ENCODE measurements at places on chromosomes 4 and X.

GRCh38 chr4:1524761-1525160, 118.5 kb upstream of the NKX1-1 start:
- DNase-seq, result no peak

DNA sequence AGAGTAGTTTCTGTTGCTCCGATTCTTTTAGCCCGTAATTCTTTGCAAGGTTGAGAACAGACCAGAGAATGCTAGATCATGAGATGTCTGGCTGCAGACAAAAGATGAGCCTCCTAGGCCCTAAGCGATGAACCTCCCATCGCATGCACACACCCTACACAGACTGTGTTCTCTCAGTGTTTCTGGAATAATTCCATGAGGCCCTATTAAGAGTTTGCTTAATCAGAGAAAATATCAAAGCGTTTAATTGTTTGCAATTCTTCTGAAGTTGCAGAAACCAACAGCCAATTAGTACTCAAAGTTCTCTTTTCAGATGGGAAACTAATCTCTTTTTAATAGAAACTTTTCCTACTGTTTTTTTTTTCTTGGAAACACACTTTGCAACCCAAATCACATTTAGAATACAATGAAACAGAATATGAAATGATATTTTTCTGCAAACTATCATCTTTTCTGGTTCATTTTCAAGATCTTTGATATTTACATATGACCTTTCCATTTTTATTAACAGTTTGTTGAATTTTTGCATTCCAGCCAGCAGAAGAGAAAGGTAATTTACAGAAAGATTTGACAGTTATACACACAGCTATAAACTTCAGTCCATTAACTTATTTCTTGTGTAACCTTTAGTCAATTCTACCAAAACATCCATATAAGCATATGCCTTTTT, 1525.6 kb downstream of the ARAP2 start:
- no peak for DNase-seq

DNA sequence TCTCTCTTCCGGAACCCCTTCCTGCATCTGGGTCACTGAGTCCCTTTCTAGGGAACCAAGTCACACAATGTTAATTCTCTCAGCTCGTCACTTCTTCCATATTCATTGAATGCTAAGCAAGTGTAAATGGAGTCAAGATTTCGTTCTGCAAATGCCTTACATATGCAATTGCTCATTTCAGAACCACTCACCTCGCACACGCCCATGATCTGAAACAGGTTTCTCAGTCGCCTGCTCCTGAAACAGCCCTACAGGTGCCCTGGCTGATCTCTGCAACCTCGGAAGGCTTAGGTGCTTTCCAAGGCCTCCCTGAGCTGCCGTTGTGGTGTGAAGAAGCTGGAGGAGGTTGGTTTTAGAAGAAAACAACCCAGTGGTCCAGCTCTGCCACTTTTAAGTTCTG, 100.8 kb upstream of the MSX1 start:
- DNase-seq, result no peak

GRCh38 chr4:164058776-164059445, 564.4 kb downstream of the TMA16 start:
- peak; percentile 38 for DNase-seq

- no peak for DNase-seq
Observed at GRCh38 chr4:149831656-149832208, 16.1 kb upstream of the IQCM start.

- no peak for DNase-seq
Observed at GRCh38 chr4:71847300-71847699, 63.4 kb upstream of the GC start.

DNA sequence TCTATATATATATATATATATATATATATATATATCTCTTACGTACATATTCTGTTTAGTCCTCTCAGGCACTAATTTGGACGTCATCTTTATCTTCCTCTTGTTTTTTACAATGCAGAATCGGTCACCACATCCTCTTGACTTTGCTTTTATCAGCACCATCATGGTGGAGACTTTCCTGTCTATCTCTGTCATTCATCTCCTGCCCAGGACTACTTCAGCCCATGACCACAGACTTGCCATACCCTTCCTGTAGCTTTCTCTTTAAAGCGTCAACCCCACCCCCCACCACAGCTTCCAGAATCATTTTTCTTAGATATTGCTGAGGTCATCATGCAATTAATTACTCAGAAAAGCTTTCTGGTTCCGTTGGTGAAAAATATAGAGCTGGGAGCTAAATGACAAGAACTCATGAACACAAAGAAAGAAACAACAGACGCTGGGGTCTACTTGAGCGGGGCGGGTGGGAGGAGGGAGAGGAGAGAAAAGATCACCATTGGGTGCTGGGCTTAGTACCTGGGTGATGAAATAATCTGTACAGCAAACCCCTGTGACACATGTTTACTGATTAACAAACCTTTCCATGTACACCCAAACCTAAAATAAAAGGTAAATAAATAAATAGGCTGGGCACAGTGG, 30.5 kb upstream of the PRKX start:
- no peak for DNase-seq

DNA sequence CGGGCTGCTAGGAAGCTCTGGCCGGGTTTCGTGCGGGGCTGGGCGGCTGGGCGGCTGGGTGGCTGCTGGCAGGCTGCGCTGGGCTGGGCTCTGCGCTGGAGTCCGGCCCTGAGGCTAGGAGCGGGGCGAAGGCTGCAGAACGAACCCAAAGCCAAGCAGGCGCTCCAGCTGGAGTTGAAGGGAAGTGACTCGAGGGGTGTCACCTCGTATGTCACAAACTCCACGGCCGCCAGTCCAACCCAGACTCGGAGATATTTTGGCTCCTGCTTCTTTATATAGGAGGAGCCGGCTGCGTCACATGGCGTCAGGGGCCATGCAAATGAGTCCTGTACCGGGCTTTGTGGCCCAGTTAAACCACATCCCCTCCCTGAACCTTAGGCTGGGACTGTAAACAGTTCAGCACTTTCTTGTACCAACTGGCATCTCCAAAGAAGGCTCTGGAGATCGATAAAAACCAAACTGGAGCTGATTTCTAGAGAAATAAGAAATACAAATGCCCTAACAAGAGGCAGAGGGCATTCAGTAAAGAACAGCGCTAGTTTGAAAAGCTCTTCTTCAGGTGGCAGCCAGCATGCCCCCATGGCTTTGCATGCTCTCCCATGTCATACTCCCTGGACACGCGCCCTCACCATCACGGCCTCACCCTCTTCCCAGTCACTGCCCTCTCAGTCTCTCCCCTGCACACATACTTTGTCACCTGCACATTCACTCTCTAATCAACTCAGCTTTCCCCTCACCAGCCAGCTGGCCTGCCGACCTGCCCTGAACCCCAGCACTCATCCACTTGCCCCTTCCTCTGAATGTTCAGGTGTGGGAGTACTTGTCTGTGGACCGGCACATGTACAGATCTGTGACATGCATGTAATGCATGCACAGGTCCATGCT, 58.5 kb downstream of the TSC22D3 start:
- DNase-seq, result peak; percentile 56

DNA sequence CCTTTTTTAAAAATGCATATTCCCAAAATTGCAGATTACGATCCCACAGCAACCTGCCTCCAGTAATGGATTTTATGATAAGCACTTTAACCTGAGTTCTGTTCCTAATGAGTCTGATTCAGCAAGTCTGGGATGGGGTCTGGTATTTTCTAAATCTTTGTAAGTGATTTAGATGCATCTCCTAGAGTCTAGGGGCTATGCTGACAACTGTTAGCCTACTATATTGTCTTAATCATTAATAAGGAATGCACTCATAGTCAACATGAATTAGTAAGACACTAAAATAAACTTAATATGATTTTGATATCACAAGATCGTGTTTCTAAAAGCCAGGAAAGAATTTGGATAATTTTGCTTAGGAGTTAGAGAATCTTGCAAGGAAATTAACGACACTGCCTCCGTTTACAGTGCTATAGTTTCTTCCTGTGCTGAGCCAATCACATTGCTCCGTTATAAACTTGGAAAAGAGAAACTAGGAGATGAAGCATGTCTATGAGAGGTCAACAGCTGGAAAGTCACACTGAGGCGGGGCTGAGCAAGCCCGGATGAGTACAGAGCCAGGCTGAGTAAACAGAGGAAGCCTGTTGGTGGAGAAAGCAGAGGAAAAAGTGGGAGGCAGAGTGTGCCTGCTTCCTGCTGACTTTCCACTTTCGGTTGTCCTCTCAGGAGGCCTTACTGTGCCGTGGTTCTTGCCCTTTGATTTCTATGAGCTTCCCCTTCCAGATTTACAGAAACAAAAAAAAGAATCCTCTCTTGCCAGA, 5.4 kb downstream of the SCARB2 start:
- no peak for DNase-seq

DNA sequence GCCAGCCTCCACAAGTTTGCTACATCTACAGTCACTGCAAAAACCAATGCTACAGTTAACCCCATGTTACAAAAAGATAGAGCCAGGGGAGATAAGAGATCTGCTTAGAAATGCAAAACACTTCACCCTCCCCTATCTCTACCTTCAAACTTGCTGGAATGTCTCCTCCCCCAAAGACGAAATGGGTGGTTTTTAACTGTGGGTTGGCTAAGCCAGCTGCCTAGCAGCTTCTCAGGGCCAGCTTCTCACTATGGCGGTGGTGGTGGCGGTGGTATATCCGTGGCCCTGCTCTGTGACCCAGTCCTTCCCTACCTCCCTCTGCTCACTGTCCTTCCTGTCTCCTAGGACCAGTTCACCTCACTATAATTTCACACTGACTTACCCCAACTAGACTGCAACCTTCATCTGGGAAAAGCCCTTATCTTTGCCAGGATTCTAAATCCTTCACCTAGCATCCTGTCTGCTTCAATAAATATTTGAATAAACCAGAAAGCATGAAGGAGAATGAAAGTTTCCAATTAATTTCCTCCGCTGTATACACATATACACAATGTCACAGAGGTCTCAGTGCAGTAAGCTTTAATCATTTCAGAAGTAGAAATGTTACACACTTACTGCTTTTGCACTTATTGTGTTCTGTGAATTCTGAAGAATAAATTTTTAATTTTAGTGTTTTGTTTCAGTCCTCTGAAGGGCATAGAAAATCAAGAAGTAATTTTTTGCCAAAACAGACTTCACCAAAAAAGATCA, 46.3 kb downstream of the SH3KBP1 start:
- no peak for DNase-seq

GRCh38 chr4:11720292-11720691, 291.6 kb upstream of the HS3ST1 start:
- peak; percentile 4 for DNase-seq

- DNase-seq, result no peak
Observed at GRCh38 chr4:172202480-172203076, 389.4 kb downstream of the GALNTL6 start.

GRCh38 chr4:76758996-76759395, 138.9 kb downstream of the SOWAHB start:
- no peak for DNase-seq

DNA sequence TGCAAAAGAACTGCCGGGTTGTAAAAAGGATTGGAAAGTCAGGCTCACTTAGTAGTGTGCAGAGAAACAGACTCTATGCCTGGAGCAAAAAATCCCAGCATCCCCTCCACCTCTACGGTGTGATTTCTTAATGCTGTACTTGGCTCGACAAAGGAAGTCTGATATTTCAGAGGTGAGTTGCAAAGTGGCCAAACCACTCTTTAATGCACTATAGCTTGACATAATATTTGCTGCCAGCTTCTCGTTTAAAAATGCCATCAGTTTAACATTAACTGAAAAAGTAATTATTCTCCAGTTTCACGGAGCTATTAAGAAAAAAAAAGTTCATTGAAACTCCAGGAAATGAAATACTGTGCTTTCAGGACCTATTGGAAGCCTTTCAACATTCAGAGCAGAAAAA, 448.3 kb upstream of the ZFP42 start:
- peak; percentile 6 for DNase-seq

DNA sequence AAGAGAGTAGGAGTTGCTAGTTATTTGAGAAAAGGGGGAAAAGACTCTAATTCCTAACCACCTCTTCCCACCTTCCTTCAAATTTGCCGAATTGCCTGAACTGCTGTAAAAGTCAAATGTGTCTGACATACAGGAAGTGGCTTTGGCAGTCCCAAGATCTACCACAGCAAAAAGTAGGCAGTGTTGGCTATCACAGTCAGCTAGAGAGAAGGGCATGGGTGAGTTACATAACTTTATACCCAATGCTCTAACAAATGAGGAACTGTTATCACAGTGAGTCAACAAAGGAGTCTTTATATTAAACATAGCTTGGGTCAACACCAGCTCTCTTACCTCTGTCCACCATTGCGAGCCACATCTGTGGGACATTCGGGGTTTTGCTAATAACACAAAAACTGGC, 2.4 kb upstream of the MBNL3 start:
- no peak for DNase-seq

GRCh38 chr4:74038425-74039314, at the start of gene CXCL3:
Gene CXCL3 (minus strand): TSS chr4:74038689. CDS start chr4:74038611, 78 bp downstream.
- no peak for DNase-seq
